ENCODE measurements at places on chromosomes 3 and 15.

DNA sequence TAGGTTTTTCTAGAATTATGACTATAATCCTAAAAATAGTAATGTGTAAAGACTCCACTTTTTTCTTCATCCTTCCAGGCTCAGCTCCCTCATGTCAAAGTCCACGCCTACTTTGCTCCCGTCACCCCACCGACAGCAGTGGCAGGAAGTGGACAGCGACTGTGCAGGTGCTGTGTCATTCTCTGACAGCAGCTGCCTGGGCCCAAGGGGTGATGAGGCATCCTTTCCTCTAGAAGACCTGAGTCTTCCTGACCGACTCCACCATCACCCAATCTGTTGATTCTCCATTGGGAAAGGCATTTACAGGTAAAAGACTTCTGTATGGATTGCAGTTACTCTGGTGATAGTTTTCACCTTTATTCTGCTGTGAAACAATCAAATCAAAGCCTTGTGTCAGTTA is 54.8 kb downstream of the UBP1 start:
- DNase-seq, result no peak

DNA sequence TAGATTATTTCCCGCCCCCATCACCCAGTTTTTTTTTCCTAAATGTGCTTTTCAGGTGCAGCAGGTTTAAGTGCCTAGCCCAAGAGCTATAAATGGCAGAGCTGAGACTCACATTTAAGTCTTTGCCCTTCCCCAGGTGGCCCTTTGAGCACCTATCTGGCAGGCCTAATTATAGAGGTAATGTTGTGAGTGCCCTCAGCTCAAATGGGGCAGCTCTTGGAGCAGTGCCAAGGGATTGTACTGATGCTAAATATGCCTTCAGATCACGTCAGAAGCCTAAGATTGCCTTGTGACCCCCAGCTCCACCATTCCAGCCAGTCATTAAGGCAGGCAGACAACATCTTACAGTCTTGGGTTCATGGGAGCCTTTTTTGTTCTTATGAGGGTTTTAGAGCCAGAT is 159.5 kb downstream of the RPLP1 start:
- no peak for DNase-seq

GRCh38 chr3:4754180-4755086 is 224.8 kb upstream of the BHLHE40 start:
- DNase-seq, result no peak

DNA sequence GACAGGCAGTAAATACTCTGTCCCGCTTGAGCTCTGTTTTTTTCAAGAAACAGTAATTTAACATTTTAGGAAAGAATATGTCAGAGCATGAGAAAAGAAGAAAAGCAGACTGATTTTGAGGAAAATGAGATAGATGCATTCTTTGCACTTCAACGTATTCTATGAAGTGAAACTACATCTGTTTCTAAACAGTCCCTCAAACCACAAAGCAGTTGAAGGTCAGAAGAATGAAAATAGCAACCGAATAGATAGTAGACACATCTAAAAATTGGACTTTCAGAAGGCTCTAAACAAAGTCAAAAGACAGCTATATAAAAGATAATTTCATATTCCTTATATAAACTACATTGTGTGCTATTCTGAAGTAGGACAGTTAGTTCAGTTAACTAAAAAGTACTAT is 172.6 kb upstream of the LRRC3B start:
- no peak for DNase-seq

DNA sequence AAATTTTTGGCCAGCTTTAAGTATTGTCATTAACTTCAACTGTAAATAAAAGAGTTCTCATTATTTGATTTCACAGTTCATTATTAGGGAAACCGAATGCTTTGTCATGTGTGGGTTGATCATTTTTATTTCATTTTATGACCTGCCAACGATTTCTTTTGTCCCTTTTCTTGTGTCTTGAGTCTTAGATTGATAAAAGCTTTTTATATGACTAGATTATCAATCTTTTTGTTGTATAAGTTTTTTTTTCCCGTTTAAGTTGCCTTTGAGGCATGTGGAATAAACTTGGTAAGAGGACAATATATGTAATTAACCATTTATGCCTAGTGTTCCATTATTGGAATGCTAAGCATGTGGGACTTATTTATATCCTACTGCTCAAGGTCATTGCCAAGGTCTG is 62.8 kb downstream of the ATP2C1 start:
- DNase-seq, result no peak

GRCh38 chr3:149251186-149251585 is 29.6 kb upstream of the CP start:
- DNase-seq, result no peak

DNA sequence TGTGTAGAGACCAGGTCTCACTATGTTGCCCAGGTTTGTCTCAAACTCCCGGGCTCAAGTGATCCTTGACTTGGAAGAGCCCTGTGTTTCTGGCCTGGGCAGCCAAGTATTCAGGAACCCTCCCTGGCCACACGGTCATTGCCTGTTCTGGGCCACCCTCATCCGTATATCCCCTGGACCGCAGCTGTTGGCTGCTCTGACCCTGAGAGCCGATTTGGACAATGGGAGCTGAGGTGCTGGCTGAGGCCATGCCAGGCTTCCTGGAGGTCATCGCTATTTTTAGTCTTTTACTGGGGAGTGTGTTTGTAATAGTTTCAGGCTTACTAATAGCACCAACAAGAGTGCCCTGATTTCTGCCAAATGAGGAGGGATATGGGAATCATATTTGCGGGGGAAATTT is 60.7 kb downstream of the ADAMTS7 start:
- no peak for DNase-seq

- DNase-seq, result no peak
These were observed 76.2 kb downstream of the TGFBR2 start for GRCh38 chr3:30682434-30683155.

DNA sequence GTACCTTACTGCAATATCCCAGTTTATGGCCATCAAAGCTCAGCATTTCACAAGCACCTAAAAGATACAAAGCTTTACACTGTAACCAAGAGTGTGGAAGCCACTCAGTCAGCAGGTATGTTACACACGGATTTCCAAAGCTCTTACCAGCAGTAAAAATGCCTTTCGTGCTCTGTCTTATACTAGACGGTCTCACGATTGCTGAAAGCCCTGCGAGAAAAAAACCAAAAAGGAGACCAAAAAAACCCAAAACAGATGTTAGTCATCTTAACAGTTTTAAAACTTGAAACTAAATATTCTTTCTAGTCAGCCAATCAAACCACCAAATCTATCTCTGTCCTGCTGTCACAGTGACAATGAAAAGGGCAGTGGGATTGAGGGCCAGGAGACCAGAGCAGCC is 39.0 kb downstream of the TAMM41 start:
- no peak for DNase-seq

GRCh38 chr3:177245250-177245649 is 48.0 kb upstream of the TBL1XR1 start:
- DNase-seq, result no peak

DNA sequence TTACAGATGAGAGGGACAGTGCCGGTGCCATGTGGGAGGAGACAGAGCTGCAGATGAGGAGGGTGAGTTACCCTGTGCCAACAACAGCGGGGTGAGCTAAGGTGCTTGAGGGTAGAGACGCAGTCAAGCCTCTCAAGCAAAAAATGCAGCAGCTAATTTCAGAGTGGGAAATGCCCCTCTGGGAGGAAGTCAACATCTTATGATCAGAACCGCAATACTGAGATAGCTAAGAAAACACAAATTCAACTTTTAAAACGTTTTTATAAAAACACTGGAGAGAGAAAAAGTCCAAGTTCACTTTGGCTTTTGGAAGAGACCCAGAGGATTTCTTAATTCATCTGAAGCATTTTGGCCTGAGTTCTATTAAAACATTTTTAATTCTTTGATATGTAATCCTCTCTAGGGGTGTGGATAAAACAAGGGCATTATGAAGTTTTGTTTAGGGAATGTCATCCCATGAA is 319.2 kb downstream of the SLC9A9 start:
- DNase-seq, result no peak

GRCh38 chr3:106086636-106087035 is 217.8 kb upstream of the CBLB start:
- DNase-seq, result no peak

GRCh38 chr3:174358252-174358651 is 500.9 kb upstream of the NAALADL2 start:
- DNase-seq, result no peak

- no peak for DNase-seq
These were observed 58.9 kb upstream of the DAZL start for GRCh38 chr3:16663854-16664712.

DNA sequence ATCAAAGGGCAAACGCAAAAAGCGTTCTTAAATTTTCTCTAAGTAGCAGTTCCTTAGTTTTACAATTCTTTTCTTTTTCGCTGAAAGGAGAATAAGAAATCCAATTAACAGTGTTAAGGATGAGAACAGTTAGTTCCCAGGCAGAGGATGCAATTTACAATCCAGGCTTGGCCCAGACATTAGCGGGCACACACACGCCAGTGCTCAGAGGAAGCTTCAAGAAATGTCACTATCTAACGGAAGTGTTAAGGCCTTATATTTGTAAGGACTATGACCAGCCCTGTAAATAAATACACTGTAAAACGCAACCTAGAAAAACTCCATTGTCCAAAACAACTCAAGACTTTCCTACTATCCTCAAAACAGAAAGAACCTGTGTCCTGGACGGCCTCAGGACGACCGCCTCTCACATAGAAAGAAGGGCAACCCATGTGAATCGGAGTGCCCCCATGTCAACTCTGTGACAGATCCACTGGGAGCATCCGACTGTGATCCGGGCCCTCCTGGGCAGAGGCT is 1.3 kb downstream of the ACAP2 start:
- no peak for DNase-seq

- DNase-seq, result no peak
These were observed 373.0 kb upstream of the PROK2 start for GRCh38 chr3:72157748-72158638.

GRCh38 chr15:37112171-37112570 is 11.8 kb upstream of the MEIS2 start:
- no peak for DNase-seq

- no peak for DNase-seq
These were observed 25.7 kb downstream of the KLF13 start for GRCh38 chr15:31352339-31352751.

GRCh38 chr15:26620528-26621458 is 152.1 kb downstream of the GABRB3 start:
- no peak for DNase-seq

- no peak for DNase-seq
These were observed 87.0 kb upstream of the LRTM1 start for GRCh38 chr3:55014906-55015305.

- no peak for DNase-seq
These were observed 2.7 kb downstream of the MGLL start for GRCh38 chr3:127819656-127820055.

DNA sequence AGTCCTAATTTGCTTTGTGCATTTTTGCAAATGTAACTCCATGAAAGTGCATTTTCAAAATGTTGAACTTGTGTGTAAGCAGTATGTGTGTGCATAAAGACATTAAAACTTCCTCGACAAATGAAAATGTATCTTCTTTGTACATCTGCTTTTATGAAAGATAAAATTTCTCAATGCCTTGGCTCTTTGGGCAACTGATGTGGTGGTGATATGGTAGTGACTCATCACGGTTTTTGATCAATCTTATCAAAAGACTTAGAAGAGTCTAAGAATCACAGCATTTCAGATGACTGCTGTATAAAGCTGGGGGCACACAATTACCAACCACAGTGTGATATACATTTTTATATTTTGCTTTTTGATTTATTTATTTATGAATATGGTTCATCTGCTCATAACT is 5.4 kb upstream of the MASP1 start:
- no peak for DNase-seq

DNA sequence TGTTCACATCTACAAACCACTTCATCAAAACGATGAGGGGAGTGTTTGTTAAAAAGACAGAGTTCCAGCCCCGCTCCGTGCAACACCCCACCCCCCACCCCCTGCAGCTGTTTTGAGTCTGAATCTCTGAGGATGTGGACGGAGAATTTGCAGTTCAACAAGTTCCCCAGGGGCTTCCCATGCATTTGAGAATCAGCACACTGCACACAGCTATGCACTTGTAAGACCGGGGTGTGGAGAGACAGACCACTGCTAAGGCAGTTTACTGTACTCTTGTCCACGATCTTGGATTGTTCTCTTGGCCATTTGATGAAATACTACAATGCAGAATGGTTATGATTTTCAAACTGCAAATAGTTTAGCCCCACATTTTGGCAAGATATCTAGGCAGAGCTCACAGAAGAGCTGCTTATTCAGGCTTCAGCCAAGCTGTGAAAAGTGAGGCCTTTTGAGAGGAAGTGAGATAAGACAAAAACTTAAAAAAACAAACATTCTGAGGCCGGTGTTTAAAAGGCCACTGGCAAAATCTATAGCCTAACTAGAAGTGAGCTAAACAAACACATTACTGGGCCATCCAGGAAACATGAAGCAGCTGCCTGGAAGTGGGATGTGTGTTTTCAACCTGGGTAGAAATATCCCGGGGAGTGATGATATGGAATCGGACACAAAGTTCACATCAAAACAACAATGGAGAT is 308.2 kb upstream of the ADAMTS9 start:
- no peak for DNase-seq

DNA sequence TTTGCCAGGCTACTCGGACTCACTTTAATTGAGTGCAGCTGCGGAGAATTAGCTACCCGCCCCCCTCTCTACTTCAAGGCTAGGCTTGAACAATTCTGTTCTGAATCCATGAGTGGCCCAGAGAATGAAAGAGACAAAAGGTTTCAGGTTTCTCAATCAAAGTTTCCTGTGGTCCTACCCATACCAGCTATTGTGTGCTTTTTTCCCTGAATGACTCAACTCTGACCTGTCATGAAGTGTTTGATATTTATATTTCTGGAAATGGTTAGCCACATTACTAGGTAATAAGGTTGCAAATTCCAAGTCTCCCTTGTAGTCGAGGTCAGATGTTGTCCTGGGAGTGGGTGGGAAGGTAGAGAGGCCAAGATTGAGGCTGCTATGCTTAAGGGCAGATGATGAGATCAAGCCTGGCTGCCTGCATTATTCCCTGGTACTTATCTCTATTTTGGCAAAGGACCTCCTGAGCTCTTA is 392.7 kb upstream of the TBL1XR1 start:
- DNase-seq, result no peak

- no peak for DNase-seq
These were observed 201.6 kb downstream of the SATB1 start for GRCh38 chr3:18223571-18223970.

GRCh38 chr3:11546657-11547302 is 96.9 kb downstream of the VGLL4 start:
- no peak for DNase-seq

DNA sequence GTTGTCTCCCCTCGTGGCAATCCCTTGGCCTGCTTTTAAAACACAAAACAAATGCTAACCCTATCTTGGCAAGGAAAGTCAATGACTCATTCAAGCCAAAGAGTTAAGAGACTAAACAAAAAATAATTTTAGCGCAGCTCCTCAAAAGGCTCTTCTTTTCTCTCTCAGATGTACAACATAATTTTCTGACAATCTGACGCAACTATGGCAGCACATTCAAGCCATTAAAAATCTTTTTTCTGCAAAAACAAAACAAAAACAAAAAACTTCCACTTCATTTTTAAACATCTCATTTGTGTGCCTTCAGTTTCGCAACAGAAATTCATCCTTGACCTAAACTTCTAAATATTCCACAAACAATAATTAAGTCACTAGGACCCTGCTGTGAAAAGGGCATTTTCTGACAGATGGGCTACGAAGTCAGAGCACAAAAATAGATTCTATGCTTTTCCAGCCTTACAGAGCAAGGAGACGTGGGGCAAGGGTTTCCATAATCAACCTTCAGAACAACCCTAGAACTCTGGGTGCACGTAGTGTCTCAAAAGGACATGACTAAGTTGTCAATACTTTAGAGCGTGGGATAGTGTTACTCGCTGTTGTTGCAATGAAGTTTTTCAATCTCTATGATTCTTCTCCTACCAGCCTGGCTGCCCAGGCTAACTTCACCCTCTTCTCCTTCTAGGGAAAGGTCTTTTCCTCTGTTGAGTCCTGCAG is 84.3 kb downstream of the MB21D2 start:
- no peak for DNase-seq

GRCh38 chr3:105793040-105793439 is 75.8 kb downstream of the CBLB start:
- DNase-seq, result no peak

Data from cortex of kidney (tissue), 1 donor.